ENCODE measurements at places on chromosomes 3 and 15. TPM values are rescaled to one million over a fixed set of nuclear protein-coding genes. Genes with fewer than 3 reads are reported as not detected.
A peak's percentile ranks its signal among the peaks of the same experiment; 100 is the strongest.

The CTXN2 gene
- 0.11 TPM for total RNA-seq

- no peak overlapping the region for H3K27ac ChIP-seq
- H3K4me3 ChIP-seq, result no peak overlapping the region
- no peaks in the 10 kb centered on the region for H3K27me3 ChIP-seq
- H3K4me1 ChIP-seq, result no peaks in the 10 kb centered on the region
- DNase-seq, result no peak
Measured at GRCh38 chr3:122451371-122451770, 35.5 kb upstream of the WDR5B start.

GRCh38 chr3:60557122-60557521 lies 694.1 kb downstream of the FHIT start:
- DNase-seq, result no peak
- no peak overlapping the region for H3K27ac ChIP-seq
- H3K36me3 ChIP-seq, result peaks cover 5% of the 10 kb centered on the region
- peaks cover 5% of the 10 kb centered on the region for H3K4me1 ChIP-seq
- no peak overlapping the region for H3K4me3 ChIP-seq

GRCh38 chr3:184907681-184908649 lies 96.0 kb downstream of the VPS8 start:
- peak overlapping the region; percentile 66 for H3K27ac ChIP-seq
- peaks cover 23% of the 10 kb centered on the region for H3K36me3 ChIP-seq
- peaks cover 33% of the 10 kb centered on the region for H3K4me1 ChIP-seq
- peak; percentile 56 for DNase-seq
- H3K4me3 ChIP-seq, result no peak overlapping the region
- H3K27me3 ChIP-seq, result no peaks in the 10 kb centered on the region

The CACNA1D gene
- total RNA-seq, result 1.9 TPM

The ARID3B gene
- 110 TPM for total RNA-seq

GRCh38 chr3:34001022-34001421 lies 202.6 kb downstream of the PDCD6IP start:
- no peak overlapping the region for H3K27ac ChIP-seq
- no peak for DNase-seq
- H3K27me3 ChIP-seq, result no peaks in the 10 kb centered on the region
- no peaks in the 10 kb centered on the region for H3K4me1 ChIP-seq

DNA sequence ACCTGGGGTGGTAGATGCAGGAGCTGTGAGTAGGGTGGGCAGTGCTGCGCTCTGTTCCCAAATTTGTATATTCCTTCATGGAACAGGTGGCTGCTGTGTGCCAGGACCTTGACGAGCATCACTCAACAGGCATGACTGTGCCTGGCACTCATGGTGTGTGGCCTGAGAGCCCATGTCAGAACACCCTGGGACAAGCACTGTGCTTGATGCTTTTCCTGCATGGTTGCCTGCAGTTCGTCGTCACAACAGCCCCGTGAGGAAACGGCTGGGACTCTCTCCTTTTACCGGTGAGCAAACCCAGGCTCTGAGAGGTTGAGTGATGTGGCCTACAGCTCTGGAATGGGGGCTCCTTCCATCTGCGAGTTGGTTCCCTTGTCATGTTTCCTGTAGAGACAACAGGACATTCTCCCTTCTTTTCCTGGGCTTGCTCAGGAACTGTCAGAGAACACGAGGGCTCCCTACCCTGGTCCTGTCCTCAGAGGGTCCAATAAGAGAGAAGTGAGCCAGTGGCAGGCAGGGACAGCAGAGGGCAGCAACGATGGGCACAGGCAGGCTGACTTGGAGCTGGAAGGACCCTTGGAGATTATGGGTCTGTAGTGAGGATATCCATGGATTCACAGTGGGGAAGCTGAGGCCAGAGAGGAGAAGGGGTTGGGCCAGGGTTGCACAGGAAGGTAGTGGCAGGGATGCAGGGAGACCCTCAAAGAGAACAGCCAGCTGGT lies 37.4 kb downstream of the PRKCD start:
- peak; percentile 59 for DNase-seq
- no peak overlapping the region for H3K4me3 ChIP-seq
- no peaks in the 10 kb centered on the region for H3K27me3 ChIP-seq

The STRA6 gene
- total RNA-seq, result 12.8 TPM

The DNAH1 gene
- total RNA-seq, result 2.3 TPM

- H3K27ac ChIP-seq, result no peak overlapping the region
- H3K36me3 ChIP-seq, result no peaks in the 10 kb centered on the region
- H3K4me3 ChIP-seq, result no peak overlapping the region
- no peaks in the 10 kb centered on the region for H3K27me3 ChIP-seq
- no peak for DNase-seq
Measured at GRCh38 chr15:44018151-44018550, 176.9 kb downstream of the FRMD5 start.

GRCh38 chr15:70387081-70387480 lies 289.4 kb upstream of the TLE3 start:
- no peak overlapping the region for H3K27ac ChIP-seq
- H3K4me1 ChIP-seq, result no peaks in the 10 kb centered on the region
- no peaks in the 10 kb centered on the region for H3K27me3 ChIP-seq
- H3K36me3 ChIP-seq, result peaks cover 1% of the 10 kb centered on the region
- no peak overlapping the region for H3K4me3 ChIP-seq
- no peak for DNase-seq

DNA sequence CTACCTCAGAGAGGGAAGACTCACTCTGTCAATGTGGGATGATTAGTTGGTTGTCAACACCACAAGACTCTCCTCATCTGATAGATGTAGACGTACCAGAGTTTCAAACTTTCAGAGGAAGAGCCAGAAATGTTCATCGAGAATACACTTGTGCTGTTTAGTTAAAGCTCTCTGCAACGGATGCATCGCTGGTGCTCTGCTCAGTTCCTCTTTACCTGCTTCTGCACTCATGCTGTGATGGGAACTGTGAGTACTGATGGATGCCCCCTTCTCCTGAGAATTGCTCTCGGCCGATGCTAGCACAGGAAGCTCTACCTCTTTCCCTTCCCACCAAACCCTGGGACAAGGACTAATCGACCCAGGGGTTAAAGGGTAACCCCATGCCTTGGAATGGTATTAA lies 51.8 kb upstream of the CCDC54 start:
- no peak overlapping the region for H3K27ac ChIP-seq
- no peaks in the 10 kb centered on the region for H3K36me3 ChIP-seq
- no peak overlapping the region for H3K4me3 ChIP-seq
- H3K4me1 ChIP-seq, result no peaks in the 10 kb centered on the region
- no peak for DNase-seq

DNA sequence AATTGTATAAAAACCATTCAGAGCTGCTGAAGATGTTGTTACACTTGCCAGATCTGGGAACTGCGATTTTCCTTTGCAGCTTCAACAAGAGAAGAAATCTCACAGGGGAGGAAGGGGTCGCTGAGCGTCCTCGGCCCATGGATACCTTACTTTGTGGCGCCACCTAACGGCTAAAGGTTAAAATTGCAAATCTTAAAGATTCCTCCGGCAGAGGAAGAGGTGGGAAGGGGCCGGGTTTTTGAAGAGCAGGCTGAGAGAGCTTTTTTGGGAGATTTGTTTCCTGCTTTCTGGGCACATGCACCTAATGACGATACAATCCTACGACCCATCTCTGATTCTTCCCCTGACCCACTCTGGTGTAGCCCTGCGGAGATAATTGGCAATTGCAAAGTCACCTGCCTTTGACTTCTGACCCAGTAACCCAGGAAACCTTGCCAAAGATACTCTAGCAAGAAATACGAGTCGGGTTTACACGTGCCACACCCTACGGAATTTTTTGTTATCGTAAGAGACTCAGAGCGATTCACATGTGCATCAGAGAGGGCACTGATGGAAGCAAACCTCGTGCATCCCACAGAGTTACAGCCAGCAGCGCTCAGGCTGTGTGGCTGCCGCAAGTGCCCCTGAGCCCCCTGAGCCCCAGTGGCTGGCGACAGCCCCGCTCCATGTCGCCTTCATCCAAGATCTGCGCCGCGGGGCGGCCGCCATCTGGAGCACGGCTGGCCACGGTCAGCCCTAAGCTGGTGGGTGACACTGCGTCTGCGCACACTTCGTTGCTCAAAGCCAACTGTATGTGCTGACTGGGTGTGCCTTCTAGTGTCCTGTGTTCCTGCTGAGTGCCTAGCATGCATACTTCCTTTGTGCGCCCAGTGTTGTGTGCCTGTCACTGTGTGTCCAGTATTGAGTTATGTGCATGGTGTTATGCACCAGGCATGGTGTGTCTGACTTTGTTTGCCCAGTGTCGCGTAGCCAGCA lies 55.2 kb upstream of the CHRNA7 start:
- H3K27ac ChIP-seq, result no peak overlapping the region
- H3K4me3 ChIP-seq, result no peak overlapping the region
- H3K27me3 ChIP-seq, result no peaks in the 10 kb centered on the region
- DNase-seq, result peak; percentile 73
- no peaks in the 10 kb centered on the region for H3K4me1 ChIP-seq
- H3K36me3 ChIP-seq, result no peaks in the 10 kb centered on the region

DNA sequence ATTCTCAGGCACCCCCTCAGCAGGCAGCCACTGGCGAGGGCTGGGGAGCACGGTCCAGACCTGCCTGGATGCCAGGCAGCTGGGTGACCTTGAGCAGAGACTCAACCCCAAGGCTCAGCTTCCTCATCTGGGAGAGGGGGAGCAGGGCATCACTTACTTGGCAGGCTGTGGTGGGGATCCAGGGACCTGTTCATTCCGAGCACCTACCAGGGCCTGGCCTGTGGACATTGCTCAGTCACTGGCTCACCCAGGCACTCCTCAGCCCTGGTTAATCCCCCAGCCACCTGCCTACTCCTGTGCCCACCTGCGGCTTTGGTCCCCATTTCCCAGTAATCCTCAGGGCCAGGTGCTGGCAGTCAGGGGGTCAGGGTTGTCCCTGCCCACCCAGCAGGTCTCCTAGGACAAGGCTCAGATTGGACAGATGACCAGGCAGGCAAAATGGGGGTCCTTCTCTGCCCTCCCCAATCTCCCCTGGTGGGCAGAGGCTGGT lies 9.3 kb upstream of the RPL29 start:
- no peak for DNase-seq
- no peak overlapping the region for H3K27ac ChIP-seq
- peak overlapping the region; percentile 1 for H3K4me3 ChIP-seq
- H3K27me3 ChIP-seq, result no peaks in the 10 kb centered on the region
- H3K36me3 ChIP-seq, result no peaks in the 10 kb centered on the region
- peaks cover 15% of the 10 kb centered on the region for H3K4me1 ChIP-seq

DNA sequence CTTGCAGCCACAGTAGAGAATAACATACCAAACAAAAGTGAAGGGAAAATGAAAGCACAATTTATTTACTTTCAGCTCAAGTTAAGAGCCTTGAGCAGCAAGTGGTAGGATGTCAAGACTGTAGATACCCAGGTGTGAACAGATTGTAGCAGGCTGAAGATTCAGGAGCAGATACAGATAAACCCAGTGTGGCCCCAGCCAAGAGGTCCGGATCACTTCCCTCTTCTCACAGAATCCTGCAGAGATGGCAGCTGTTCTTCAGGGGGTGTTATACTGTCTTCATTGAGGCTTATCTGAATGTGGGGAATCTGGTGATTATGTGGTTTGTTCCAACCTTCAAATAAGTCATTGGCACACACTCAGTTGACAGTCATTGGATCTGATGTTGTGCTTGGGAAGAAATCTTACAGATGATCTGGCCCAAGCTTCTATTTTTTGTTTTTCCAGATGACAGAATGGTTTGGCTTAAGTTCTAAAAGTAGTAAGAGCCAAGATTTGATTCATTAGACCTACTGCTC lies 2.2 kb downstream of the STARD9 start:
- no peak overlapping the region for H3K4me3 ChIP-seq
- H3K4me1 ChIP-seq, result no peaks in the 10 kb centered on the region
- no peaks in the 10 kb centered on the region for H3K36me3 ChIP-seq
- DNase-seq, result no peak

- H3K36me3 ChIP-seq, result peaks cover 75% of the 10 kb centered on the region
- H3K4me1 ChIP-seq, result no peaks in the 10 kb centered on the region
- H3K27ac ChIP-seq, result no peak overlapping the region
- H3K27me3 ChIP-seq, result no peaks in the 10 kb centered on the region
- no peak overlapping the region for H3K4me3 ChIP-seq
- peak; percentile 85 for DNase-seq
Measured at GRCh38 chr3:10263646-10264363, 15.5 kb downstream of the TATDN2 start.

The CCDC80 gene
- 4.6 TPM for total RNA-seq

DNA sequence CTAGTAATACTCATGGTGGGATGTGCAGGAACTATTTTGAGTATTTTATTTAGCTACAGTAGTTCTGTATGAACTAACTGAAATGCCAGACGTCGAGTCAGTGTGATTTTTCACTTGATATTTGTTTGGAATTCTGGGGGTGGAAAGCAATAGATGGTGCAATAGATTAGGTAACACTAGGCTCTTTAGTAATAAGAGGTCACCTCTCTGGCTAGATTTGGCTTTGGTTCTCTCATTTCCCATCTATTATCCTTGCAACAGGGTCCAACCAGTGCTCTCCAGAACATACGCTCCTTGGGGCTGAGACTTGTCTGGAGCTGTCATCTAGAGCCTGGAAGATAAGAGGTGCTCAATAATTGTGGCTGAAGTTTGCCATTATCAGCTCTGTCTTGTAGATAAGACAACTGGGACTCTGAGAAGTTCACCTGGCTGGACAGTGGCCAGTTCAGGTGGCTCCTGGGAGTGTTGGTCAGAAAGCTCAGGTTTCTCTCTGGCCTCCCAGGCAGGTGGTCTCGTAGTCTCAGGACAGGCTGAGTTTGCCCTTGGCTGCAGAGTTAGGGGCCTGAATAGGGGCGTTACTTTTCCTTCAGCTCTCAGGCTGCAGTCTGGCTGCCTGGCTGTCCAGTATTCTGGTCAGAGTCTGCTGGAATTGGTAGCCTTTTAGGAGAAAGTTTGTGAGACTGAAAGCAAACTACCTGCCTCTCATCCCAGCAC lies 277.5 kb upstream of the RGMA start:
- no peak for DNase-seq
- peaks cover 10% of the 10 kb centered on the region for H3K4me1 ChIP-seq
- H3K4me3 ChIP-seq, result no peak overlapping the region
- no peak overlapping the region for H3K27ac ChIP-seq
- H3K27me3 ChIP-seq, result peaks cover 8% of the 10 kb centered on the region

- H3K4me1 ChIP-seq, result peaks cover 9% of the 10 kb centered on the region
- H3K36me3 ChIP-seq, result no peaks in the 10 kb centered on the region
- no peak overlapping the region for H3K27ac ChIP-seq
- H3K4me3 ChIP-seq, result no peak overlapping the region
Measured at GRCh38 chr3:15310491-15311370, 21.7 kb downstream of the SH3BP5 start.

The WWTR1 gene
- 24.8 TPM for total RNA-seq

The ADGRG7 gene
- not detected for total RNA-seq

The SOX2 gene
- 316 TPM for total RNA-seq

GRCh38 chr15:79364571-79365240 lies 53.8 kb downstream of the TMED3 start:
- no peak overlapping the region for H3K4me3 ChIP-seq
- H3K27me3 ChIP-seq, result no peaks in the 10 kb centered on the region

The RARB gene
- 0.22 TPM for total RNA-seq

- no peak overlapping the region for H3K27ac ChIP-seq
- peaks cover 2% of the 10 kb centered on the region for H3K4me1 ChIP-seq
Measured at GRCh38 chr3:14836049-14836468, 17.3 kb downstream of the FGD5 start.

- H3K4me3 ChIP-seq, result no peak overlapping the region
- H3K4me1 ChIP-seq, result no peaks in the 10 kb centered on the region
- H3K27ac ChIP-seq, result no peak overlapping the region
- DNase-seq, result no peak
- H3K27me3 ChIP-seq, result no peaks in the 10 kb centered on the region
Measured at GRCh38 chr3:105826778-105827634, 41.8 kb downstream of the CBLB start.

GRCh38 chr15:68586274-68586961 lies 7.6 kb downstream of the CORO2B start:
- no peaks in the 10 kb centered on the region for H3K27me3 ChIP-seq
- H3K4me1 ChIP-seq, result no peaks in the 10 kb centered on the region
- H3K4me3 ChIP-seq, result no peak overlapping the region
- no peak for DNase-seq

GRCh38 chr15:68256675-68257450 lies 20.7 kb upstream of the FEM1B start:
- H3K27me3 ChIP-seq, result no peaks in the 10 kb centered on the region
- DNase-seq, result peak; percentile 96
- no peak overlapping the region for H3K27ac ChIP-seq

The STRIT1 gene
- total RNA-seq, result not detected

The COLQ gene
- total RNA-seq, result 0.61 TPM

All from H9 (cell line).